Suprapubic skin (tissue), 4 donors: ENCODE measurements at places on chromosomes 12 and 14.

DNA sequence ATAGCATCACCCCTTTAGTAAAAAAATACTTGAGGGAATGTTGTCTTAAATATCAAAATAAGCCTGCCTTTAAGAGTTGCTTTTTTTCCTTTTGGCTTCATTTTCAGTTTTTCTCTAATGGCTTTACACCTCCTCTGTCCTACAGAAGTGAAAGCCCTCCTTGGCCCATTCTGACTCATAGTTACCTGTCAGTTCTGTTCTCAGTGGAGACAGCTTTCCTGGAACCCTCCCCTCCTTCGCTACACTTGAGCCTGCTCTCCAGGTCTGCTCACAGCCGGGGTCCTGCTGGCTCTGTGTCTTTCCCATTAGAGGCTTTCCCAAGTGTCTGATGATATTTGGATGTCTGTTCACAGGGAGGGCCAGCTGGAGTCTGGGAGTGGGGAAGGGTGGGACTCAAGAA is 84.0 kb downstream of the PELI2 start:
- no peak for DNase-seq

DNA sequence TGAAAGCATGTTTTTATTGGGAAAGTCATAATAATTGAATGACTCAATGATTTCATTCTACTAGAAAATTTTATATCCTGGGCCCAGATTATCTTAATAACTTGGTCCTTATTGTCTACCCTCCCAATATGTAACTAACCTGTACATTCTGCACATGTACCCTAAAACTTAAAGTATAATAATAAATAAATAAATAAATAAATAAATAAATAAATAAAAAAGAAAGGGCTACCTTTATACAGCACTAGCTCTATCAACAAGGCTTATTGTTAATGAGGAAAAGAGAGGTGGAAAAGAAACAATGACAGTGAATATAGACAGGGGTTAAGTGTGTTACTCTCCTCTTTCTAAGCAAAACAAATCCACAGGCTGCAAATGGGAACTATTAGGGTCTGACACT is 83.6 kb downstream of the GRIN2B start:
- no peak for DNase-seq

- no peak for DNase-seq
These were observed 16.2 kb downstream of the KRT80 start for GRCh38 chr12:52175371-52176350.

GRCh38 chr12:32134101-32134888 is 27.6 kb downstream of the BICD1 start:
- DNase-seq, result no peak

GRCh38 chr12:449203-449602 is 10.5 kb upstream of the B4GALNT3 start:
- DNase-seq, result no peak

GRCh38 chr12:91203610-91204009 is 21.0 kb upstream of the DCN start:
- no peak for DNase-seq

DNA sequence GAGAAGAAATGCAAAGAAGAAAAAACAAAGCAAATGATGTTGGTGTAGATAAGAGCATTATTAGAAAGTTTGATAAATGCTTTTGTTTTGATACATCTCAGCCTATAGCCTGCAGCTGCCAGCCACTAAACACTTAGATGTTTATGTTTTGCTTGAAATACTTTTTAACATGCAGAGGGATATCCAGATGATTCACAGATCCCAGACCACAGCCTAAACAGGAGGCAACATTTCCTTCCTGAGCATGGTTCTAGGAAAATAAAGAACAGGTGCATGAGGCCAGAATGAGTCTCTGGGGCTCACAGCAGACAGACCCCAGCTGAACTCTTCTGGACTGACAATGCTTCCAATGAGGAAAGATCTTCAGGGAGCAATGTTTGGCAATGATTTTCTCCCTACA is 103.7 kb upstream of the EEA1 start:
- no peak for DNase-seq

- DNase-seq, result no peak
These were observed 59.1 kb downstream of the FBXW8 start for GRCh38 chr12:116969615-116970585.

DNA sequence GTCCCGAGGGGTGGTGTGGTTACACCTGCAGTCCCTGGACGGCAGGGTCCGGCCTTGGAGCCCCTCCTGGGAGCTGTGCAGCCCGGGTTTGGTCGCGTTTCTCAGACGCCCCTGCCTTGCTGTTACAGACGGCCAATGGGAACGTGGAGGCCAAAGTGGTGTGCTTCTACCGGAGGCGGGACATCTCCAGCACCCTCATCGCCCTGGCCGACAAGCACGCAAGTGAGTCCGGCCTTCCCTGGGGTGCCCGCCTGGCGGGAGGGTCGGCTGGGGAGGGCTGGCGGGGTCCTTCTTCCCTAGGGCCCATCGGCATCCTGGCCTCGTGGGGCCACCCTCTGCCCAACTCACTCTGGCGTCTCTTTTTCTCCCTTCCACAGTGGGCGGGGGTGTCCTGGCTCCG is 25.7 kb downstream of the MTA1 start:
- no peak for DNase-seq

- no peak for DNase-seq
These were observed 48.7 kb downstream of the CCNK start for GRCh38 chr14:99529899-99530298.

- DNase-seq, result peak; percentile 82
These were observed 22.3 kb upstream of the HECTD1 start for GRCh38 chr14:31229638-31230572.

DNA sequence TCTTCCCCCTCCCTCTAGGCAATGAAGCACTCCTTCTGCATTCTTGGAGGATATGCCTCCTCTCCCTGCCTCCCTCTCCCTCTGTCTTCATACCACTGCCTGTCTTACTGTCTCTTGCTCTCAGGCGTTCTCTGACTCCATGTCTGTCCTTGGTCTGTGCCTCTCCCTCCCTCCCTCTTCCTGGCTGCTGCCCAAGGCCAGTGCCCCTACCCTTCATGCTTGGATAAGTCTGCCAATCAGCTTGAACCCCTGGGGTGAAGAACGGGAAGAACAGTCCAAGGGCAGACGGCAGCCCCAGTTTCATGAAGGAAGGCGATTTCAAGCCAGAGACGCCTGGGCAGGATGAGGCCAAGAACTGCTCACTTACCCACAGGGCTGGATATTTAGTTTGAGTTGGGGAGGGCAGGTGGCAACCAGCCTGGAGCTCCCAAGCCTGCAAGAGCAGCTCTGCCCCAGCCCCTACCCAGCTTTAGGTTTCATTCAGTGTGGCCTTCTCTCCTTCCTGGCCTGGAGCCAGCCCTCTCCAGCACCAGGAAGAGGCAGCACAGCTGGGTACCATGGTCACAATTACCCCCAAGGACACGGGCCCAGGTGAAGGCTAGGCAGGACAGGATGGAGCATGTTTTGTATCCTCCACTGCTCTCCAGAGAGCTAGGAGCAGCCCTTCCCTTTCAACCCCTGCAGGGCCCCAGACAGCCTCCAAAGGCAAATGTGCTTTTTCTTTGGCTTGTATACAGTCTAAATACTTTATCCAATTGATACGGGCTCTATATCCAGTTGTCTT is 35.8 kb upstream of the LTBP2 start:
- DNase-seq, result no peak

GRCh38 chr12:128797119-128798118 is 26.3 kb downstream of the SLC15A4 start:
- no peak for DNase-seq

GRCh38 chr14:22225516-22226140 is 363.4 kb downstream of the DAD1 start:
- DNase-seq, result no peak

DNA sequence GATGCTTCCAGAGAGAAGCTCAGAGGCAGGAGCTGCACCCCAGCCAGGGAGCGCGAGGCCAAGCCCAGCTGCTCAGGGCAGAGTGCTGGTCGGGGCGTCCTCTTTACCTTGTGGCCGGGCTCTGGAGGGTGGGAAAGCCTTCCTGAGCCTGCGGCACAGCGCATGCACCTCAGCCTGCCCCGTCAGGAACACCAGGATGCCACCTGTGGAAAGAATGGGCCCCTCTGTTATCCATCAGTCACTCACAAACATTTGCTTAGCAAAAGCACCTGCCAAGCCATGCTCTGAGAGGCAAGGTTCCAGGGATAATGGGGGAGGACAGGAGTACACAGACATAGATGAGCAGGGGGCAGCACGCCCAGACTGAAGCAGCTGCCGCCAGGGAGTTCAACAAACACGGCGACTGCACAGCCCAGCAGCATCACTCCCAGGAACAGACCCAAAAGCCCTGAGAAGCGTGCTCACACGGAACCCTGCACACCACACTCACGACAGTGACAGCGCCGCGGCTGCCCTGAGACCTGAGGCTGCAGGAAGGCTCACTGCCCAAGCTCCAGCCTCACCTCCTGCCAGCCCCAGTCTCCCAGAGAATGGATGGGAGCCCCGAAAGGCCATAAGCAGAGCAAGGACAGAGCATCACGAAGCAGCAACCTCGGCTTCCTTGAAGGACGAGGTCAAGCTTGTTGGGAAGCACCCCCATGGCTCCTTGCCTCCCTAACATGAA is 21.8 kb downstream of the DHX37 start:
- no peak for DNase-seq

- DNase-seq, result no peak
These were observed 33.2 kb upstream of the HELB start for GRCh38 chr12:66269142-66269541.

GRCh38 chr14:31947680-31948595 is 129.2 kb upstream of the ARHGAP5 start:
- no peak for DNase-seq

DNA sequence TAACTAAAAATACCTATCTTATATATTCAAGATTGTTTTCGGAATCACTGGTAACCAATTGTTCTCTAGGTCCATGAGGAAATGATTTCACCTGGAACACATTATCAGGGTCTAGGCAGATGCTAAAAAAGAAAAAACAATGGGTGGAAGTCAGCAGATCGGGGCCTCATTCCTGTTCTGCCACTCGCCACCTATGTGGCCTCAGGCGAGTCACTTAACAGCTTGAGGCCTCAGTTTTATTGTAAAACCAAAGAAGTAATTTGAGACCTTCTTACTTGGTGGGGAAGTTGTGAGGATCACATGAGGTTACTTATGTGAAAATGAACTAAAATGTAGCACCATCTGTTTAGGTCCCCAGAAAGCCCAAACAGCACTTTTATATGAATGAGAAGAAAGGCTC is 6.2 kb upstream of the RNASE10 start:
- no peak for DNase-seq

- DNase-seq, result no peak
These were observed 8.0 kb upstream of the ATF7IP start for GRCh38 chr12:14357486-14357885.

GRCh38 chr14:23539248-23540140 is 12.1 kb downstream of the ZFHX2 start:
- DNase-seq, result no peak

GRCh38 chr12:11798856-11799501 is 149.5 kb downstream of the ETV6 start:
- DNase-seq, result no peak

DNA sequence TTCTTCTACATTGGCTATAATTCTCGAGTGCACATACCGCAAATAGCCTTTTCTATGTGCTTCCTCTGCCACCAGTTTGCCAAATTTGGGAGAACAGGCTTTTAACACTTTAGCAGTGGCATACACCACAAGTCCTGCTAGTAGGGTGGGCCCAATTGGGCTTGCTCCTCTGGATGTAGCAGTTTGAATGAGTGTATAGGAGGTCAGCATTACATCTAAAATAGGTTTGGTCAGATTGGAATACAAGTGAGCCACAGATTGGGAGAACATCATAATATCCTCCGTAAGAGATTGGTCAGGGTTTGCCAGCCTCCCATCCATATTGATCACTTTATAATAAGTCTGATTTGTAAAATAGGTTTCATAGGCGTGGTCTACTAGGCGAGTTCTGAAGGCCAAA is 902 bp downstream of the ABCD2 start:
- no peak for DNase-seq

DNA sequence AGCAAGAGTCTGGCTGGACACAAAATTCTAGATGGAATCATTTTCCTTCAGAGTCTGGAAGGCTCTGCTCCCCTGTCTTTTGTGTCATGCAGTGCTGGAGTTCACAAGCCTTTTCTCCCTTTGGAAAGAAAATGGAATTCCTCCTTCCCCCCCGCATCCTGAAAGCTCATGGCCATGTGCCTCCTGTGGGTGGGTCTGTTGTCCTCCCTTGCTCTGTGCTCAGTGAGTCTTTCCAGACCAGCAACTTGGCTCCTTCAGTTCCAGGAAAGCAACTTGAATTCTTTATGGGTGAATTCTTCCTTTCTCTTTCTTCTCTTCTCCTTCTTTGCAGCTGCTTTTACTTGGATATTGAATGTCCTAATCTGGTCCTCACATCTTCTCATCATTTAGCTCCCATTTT is 70.2 kb downstream of the TUNAR start:
- DNase-seq, result no peak

DNA sequence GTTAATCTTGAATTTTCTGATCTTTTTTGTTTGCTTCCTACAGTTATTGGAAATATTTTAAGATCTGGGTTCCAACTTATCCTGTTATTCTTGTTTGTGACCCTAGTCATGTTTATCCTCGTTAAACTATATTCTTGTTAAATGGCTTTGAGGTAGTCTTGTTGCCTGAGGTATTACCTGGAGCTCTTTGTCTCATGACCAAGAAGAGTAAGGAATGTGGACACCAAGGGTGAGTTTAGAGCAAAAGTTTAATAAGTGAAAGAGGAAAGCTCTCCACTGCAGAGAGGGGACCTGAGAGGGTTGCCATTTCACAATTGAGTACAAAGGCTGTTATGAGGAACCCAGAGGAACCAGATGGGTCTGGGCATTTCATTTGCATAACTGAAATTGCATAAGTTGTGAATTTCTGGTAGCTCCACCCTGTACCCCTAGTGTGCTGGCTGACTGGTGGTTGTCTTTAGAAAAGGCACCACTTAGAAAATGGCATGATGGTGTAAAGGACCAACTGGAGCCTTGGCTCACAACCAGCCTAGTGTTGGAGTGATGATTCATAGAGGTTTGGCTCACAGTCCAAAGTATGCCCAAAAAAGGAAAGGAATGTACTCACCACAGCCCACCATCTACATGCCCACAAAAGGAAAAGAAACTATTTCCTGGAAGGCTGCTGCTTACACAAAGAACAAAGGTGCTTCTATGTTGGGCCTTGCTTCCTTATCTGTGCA is 36.7 kb upstream of the RESF1 start:
- no peak for DNase-seq

DNA sequence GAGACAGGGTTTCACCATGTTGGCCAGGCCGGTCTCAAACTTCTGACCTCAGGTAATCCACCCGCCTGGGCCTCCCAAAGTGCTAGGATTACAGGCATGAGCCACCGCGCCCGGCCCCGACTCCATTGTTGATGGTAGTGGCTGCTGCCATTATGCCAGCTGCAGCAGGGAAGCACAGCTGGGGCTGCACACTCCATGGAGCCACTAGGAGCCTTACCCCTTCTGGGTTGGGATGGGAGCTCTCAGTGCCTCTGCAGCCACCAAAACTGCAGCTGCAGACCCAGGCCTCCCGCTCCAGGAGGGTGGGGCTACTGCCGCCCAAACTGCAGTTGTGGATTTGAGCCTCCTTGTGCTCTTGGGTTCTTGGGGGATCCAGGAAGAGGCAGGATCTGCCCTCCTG is 25.9 kb downstream of the TCHP start:
- peak; percentile 55 for DNase-seq

DNA sequence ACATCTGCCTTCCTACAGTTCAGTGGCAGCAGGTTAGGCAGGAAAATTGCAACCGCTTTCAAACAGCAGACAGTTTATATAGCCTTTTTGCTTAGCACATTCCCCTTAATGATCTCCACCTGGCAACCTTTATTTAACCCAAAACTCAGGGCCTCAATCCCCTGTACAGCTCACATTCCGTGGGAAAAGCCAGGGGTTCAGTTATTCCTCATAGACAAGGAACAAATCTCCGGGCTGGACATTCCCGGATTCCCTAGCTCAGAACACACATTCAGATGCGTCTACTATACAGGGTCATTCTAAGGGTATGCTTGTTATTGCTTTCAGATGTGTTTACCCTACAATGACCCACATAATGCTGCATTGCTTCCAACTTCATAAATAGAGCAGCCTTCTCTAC is 73.8 kb upstream of the DCN start:
- DNase-seq, result no peak
